ENCODE measurements at places on chromosomes 3 and 15. TPM values are rescaled to one million over a fixed set of nuclear protein-coding genes. Genes with fewer than 3 reads are reported as not detected.

EPHB3 gene
- 0.89 TPM for total RNA-seq

FAM174B gene
- 0.84 TPM for total RNA-seq

KIF23 gene
- 55.4 TPM for total RNA-seq

CASR gene
- total RNA-seq = not detected
